ENCODE measurements at places on chromosomes 7 and 10.

GRCh38 chr7:24966802-24967201 lies 13.2 kb downstream of the OSBPL3 start:
- ATAC-seq = no peak

DNA sequence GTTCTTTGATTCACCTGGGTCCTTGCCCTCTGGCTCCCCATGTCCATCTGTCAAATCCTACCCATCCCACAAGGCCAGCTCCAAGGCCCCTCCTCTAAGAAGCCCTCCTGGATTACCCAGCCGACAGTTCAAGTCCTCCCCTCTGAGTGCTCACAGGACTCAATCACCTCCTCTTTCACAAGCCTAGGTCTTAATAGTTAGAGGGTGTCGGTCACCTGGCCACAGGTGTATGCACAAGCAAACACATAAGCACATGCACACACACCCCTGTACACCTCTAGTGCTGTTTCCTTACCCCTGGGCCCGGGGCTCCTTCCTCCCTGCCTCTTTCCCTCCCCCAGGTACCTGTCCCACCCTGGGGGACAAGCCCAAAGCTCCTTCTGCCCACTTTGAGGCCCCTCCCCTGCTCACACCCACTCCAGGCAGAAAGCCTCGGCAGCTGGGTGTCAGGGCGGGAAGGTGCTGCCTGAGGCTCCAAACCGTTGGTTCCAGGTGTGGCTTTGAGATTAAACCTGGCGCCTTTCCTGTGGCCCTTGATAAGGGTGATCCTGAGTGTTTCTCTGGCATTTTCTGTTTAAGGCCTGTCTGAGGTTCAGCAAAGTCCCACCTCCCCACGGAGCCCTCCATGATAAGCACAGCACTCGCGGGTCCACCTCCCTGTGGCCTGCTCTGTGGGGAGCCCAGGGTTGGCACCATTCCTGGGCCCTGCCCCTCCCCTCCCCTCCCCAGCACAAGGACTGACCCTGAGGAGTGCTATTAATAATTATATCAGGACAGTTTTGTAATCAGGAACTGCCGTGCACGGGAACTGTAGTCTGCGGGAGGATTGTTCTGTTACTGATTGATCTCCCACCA lies 14.6 kb upstream of the AQP1 start:
- ATAC-seq = no peak

- ATAC-seq = peak; percentile 69
Observed at GRCh38 chr7:37408291-37409228, 40.1 kb downstream of the ELMO1 start.

DNA sequence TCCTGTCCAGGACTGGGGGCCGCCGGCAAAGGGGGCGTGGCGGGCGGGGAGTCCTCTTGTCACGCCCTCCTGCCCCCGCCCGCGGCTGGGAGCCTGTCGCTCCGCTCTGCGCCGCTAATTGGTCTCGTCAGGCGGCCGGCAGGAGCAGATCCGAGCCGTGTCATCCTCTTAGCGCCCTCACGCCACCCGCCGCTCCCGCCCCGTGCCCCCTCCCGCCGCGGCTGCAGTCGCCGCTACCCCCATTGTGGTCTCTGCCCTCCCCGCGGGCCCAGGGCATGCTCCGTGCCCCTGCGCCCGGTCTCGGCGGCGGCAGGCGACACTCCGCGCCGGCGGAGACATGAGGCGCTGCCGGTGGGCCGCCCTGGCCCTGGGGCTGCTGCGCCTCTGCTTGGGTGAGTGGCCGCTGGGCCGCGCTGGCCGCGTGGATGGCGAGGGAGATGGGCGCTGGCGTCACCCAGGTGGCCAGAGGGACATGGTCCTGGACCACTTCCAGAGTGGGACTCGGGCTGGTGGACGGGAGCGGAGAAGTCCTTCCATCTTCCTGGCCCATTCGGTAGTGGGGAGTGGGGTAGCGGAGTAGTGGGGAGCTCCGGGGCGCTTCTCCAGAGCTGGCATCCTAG lies at the start of gene CDHR1:
TSS of gene CDHR1 (plus strand) at position 114 of the 620 bp plus-strand sequence. CDS start at position 338, 224 bp downstream.
- ATAC-seq = peak; percentile 73

- no peak for ATAC-seq
Observed at GRCh38 chr7:23347682-23348180, 48.6 kb downstream of the MALSU1 start.

DNA sequence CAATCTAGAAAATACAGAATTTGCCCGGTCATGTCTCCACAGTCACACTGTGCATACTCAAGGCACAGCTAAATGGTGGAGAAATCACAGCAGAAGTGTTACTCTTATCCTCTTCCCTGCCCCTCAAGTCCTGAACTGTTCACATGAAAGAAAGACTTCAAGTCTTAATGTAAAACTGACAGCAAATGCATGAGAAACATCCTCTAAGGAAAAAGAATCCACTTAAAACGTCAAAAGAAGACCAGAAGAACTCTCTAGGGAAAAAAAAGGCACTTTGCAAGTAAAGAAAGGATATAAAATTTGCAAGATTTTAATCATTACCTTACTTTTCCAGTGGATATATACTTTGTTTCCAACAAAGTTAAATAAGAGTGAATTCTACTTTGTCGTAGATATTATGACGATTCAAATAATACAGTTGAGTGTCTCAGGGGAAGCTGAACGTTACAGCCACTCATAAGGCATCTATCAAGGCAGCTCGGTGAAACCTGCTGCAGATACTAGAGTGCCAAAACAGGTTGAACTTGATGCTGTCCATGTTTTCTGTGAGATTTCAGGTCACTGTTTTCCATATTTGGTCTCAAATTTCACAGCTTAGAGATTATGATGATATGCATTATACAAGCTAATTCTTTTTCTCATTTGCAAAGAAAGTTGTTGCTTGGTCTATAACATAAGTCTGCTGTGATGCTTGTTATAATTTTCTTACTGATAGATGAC lies 155.0 kb downstream of the CTTNBP2 start:
- no peak for ATAC-seq

GRCh38 chr7:74202841-74203556 lies 6.8 kb upstream of the LAT2 start:
- ATAC-seq = peak; percentile 35

DNA sequence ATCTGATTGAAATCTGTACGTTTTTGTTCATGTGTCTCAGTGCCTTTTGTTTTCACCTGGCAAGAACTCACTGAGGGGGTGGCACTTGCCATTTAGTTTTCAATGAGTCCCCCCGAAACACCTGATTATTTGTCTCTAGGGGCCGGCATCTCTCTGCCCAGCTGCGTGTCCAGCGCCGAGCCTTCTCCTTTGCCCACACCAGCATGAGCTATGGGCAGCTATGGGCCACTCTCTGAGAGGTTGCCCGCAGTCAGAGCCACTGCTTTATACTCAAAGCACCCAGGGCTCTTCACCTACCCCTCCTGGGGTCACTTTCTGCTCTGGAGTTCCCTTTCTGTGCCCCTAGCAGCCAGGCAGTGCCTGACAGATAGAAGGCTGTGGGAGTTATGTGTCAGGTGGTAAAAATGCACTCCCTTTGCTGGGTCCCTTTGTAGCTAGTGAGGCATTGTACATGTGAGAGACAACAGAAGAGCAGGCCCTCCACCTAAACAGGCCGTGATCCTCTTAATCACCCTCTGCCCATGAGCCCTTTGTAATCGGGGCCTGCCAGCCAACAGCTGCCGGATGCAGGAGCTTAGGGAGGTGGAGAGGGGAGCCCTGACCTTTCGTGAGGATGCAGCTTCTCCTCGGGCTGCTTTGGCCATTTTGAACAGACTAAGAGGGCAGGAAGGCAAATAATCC lies 133.1 kb upstream of the NPS start:
- ATAC-seq = no peak

GRCh38 chr10:57950442-57950974 lies 317.2 kb downstream of the IPMK start:
- ATAC-seq = no peak

DNA sequence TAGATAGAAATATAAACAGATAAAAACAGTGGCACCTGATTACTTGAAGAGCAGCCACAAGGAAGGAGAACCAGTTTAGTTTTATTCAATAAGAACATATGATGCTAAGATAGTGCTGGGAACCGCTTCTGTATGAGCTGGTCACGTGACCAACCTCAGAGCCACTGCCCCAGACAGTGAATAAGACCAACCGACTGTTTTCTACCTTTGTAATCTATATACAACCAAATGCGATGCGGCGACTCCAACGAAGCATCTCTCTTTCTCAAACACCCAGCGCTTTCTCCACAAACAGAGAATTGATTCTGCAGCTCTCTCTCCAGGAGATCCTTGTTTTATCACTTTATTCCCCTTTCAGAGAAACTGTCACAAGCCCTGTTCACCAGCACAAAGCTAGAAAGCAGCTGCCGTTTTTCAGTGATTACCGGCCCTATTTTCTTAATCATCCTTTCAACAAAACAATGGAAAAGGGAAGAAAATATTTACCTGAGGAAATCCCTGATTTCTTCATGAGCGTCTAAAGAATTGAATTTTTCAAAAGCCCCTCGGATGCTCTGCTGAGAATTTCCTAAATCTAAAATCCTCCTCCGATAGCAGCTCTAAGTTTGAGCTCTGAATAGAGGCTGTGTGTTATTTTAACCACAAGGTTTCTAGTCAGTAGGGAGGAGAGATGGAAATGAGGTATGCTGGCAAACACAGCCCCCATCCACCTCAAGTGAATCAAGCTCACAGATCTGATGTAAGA lies 55.7 kb upstream of the JCAD start:
- no peak for ATAC-seq

- no peak for ATAC-seq
Observed at GRCh38 chr10:71468363-71469094, 71.8 kb downstream of the CDH23 start.

GRCh38 chr10:32362571-32362970 lies 15.6 kb upstream of the EPC1 start:
- no peak for ATAC-seq

- ATAC-seq = peak; percentile 56
Observed at GRCh38 chr7:22001345-22002004, 55.8 kb upstream of the CDCA7L start.

- ATAC-seq = no peak
Observed at GRCh38 chr7:65812281-65812680, 60.6 kb upstream of the VKORC1L1 start.

DNA sequence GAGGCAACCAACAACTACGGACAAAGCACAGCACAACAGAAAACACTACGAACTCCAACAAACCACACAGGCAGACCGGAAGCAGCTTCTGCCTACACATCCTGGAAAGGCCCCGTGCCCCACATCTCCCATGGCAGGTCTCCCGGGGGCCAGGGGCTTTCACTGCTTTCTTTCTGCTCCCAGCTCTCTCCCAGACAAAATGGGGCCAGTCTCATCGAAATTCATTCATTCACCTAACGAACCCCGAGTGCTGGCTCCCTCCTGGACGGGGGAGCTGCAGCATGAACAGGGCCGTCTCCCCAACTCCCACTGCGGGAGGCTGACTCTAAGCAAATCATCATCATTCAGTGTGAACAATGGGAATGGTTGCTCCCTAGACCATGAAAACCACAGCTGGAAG lies 47.6 kb upstream of the NANOS1 start:
- no peak for ATAC-seq

DNA sequence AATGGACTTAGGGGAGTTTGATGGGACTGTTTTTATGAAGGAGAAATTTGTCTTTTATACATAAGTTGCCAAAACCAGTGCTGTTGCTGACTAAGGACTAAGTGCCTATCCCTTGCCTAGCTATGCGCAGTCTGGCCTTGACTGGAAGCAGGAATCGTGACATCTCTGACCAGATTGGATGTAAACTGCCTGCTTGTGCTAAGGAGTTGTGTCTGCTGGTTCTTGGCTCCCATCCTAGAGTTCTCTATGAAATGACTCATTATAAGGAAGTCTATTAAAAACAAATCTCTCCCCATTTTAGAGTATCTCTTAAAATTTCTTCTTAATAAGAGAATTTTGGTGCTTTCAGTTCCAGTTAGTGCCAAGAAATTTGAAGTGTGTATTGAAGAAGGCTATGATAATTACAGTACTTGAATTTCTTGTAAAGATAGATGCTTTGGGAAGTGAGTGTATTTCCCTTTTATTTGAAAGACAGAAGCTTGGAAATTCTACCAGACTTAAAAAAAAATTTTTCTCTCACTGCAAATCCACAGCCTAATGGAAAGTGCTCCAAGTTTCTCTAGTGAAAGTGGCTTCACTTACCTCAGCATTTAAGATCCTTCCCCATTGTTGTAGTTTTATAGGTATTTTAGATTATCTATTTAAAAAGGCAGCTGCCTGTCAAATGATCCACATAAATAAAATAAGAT lies 77.6 kb downstream of the BICC1 start:
- no peak for ATAC-seq

- ATAC-seq = no peak
Observed at GRCh38 chr7:31363051-31363450, 22.5 kb upstream of the NEUROD6 start.

GRCh38 chr10:89360157-89360556 lies 17.7 kb upstream of the IFIT1B start:
- no peak for ATAC-seq

- ATAC-seq = peak; percentile 94
Observed at GRCh38 chr10:5692461-5693358, 8.1 kb downstream of the TASOR2 start.

DNA sequence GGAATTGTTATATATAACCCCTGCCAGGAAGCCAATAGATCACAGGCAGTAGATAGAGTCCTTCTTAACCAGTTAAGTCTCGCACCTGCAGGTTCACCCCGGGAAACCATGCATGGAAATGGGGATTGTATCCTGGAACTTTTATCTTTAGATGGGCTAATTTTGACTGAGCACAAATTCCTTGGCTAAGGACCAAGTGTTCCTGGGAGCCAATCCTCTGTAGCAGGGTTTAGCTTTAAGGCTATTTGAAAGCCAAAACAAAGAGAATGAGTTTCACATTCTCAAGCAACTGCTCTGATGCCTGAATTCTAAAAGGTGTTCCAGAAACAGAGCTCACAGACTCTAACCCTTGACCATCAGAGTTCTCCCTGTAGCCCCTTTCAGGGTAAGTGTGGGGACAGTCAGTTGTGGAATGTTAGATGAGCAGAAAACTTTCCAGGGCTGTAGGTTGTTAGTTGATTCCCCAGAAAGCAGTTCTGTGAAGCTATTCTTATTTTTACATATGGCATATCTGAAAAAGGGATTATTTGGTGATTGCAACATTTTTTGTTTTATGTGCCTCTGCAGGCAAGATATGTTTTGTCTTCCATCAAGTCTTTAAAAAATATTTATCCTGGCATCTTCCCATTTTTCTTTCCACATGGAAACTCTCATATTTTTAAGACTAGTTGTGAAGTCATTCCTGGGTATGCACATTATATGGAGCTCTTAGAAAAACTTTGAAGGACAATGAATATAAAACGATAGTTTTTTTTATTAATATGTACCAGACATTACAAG lies 16.2 kb upstream of the NPVF start:
- ATAC-seq = no peak

DNA sequence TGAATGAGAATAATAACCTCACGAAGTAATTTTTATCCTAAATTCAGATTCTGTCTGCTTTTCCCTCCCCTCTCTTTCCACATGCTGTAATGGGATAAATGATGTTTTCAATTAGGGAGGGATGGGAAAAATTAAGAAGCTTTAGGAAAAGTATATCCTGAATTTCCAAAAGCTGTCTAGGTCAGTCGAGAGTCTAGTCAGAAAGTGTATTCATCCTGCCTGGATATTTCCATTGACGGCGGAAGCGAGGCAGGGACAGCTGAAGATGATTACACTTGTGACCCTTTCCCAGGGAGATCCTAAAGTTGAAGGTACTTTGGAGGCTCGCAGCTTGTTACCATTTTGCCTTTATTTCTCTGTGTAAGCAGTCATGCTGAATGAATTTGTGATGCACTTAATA lies 204.1 kb downstream of the ZNF365 start:
- no peak for ATAC-seq
